A172 (cell line): ENCODE measurements at places on chromosomes 11 and 22. TPM values are rescaled to one million over a fixed set of nuclear protein-coding genes. Genes with fewer than 3 reads are reported as not detected.

GRCh38 chr11:109349276-109350080 is 72.5 kb upstream of the C11orf87 start:
- no peak for DNase-seq

GRCh38 chr11:69402251-69402887 is 79.1 kb upstream of the LINC01488 start:
- no peak for DNase-seq

DNA sequence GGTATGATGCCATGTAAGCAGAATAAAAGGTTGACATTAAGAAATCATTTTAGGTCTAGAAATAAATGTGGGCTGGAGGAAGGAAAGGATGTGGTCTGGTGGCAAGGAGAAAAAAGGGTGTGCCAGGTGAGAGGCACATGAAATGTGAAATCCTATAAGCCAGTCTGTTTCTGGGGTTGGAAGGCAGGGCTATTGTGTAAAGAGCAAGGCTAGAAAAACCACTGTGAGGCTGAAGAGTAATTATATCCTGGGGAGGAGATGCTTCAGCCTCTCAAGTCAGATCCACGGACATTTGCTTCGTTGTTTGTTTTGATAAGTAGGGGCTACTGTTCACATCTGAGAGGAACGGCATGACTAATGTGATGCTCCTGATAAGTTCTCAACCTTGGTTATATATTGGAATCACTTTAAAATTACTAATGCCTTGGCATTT is 77.5 kb upstream of the CTSC start:
- peak; percentile 43 for DNase-seq

DNA sequence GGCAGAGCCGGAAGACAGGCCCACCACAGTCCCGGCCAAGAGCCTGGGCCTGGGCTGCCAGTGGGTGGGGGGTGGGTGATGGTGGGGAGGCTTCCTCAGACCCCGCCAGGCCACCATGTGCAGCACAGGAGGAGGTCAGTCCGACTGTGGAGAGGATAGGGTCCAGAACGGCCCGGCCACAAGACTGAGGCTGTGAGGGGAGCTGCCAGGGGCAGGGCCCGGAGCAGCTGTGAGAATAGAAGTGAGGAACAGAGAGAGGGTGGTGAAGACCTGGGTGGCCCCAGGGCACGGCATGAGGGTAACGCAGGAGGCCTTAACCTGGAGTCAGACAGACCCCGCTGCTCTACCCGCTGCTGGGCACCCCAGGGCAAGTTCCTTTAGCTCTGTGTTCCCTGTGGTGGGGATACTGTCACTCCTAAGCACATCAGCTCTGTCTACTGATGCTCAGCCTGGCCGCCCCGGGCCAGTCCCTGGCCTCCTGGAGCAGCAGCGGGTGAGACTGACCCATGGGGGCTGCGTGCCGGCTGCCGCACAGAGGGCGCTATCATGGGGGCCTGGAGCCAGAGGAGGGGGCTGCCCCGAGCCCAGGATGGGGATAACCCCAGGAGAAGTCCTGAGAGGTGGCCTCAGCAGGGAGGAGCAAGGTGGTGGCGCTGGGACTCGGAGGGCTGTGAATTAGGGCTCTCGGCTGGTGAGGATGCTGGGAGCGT is 1.7 kb downstream of the FERMT3 start:
- no peak for DNase-seq

- DNase-seq: peak; percentile 97
These were observed 4.3 kb upstream of the PHLDA2 start for GRCh38 chr11:2933375-2934020.

DNA sequence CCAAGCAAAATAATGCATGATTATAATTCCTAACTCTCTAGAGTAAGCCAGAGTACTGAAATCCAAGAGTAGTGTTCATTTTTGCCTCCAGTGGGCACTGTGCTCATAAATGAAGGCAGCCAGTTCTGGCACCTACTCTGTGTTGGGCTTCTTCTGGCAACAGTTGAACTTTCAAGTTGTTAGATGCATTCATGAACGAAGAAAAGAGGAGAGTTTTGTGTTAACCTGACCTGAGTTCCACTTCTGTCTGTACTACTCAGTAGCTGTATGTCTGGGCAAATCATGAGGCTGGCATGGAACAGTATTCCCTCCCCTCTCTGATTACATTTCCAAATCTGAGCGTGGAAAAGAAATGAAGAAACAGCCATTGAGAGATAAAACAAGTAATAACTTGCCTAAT is 20.3 kb upstream of the TENM4 start:
- peak; percentile 34 for DNase-seq

DNA sequence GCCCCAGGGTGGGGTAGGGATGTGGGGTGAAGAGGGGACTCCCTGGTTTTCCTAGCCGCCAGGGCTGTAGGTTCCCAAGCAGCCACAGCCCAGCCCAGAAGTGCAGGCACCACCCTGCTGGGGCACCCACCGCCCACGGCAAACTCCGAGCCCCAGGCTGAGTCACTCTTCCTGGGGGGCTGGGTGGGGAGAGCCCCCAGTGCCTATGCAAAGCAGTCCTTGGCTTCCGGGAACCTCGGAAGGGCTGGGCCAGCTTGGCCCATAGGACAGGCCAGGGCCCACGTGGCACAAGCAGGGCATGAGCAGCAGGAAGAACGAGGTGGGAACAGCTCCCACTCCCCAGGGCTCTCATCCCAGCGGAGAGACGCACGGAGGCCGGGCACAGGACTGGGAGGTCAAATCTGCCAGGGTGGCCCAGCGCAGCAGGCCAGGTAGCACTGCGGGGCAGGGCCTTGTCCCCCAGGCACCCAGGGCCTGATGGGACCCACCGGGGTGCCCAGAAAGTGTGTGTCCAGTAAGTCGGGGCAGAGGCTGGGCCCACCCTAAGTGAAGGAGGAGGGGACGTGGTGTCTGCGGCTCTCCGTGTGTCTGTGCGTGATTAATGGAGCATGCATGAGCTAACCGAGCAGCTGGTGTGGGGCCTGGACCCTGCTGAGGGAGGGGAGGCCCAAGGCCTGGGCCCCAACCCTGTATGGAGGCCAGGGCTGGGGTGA is 4.6 kb upstream of the IL17REL start:
- peak; percentile 75 for DNase-seq

- no peak for DNase-seq
These were observed 123.0 kb downstream of the PLEKHA7 start for GRCh38 chr11:16891165-16891564.

The AP5B1 gene
- 13.2 and 14.8 TPM in 2 replicates for total RNA-seq

The ADAMTS8 gene
- not detected in 2 replicates for total RNA-seq
